NCI-H1694 (cell line): ENCODE measurements at places on chromosomes 3 and 15.

DNA sequence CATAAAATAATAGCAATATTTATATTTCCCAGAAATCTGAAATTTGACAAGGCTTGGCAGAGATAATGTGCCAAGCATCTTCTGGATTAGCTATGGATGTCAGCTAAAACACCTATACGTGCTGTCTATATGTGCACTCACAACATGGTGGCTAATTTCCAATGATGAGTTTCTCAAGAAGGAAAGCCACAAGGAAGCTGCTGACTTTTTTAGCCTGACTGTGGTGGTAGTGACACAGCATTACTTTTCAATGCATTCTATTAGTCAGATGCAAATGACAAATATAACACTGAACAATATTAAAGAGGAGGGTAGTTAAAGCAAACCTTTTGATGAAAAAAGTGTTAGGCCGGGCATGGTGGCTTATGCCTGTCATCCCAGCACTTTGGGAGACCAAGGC is 101.7 kb upstream of the CCDC54 start:
- DNase-seq, result no peak

DNA sequence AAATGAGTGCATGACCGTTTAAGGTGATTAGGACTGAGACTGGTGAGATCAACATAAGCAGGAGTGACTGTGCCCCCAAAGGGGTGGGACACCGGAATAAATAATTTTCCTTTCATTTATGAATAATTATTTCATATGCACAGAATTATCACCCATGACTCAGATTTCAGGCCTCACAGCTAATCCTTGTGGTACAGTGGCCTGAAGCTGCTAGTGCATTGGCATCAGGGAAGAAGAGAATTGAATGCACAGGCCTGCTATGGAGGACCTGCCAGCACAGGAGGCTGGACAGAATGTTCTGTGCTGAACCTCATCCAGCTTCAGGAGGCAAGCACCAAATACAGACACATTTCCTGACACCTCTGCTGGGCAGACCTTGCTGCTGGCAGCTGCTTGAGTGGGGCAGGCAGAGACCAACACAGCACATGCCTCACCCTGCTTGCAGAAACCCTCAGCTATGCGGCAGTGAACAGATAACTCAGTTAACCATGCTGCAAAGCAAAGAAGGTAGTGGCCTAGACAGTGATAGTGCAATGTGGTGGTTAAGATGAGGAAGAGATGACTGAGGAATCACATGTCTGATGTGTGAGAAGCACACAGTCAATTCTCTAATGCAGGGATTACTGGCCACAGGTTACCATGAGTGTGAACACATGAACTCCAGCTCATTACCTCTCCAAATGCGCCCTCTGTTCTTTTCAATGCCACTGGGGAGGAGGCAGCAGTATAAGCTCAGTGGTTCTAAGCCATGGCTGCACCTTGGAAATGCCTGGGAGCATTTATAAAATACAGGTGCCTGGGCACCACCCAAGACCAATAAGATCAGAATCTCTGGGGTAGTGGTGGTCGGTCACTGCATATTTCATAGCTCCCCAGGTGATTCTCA is 68.1 kb upstream of the SCN5A start:
- no peak for DNase-seq

- no peak for DNase-seq
Observed at GRCh38 chr3:112550859-112551258, 10.9 kb downstream of the ATG3 start.

GRCh38 chr3:131038326-131038725 is 11.6 kb downstream of the NEK11 start:
- DNase-seq, result no peak

DNA sequence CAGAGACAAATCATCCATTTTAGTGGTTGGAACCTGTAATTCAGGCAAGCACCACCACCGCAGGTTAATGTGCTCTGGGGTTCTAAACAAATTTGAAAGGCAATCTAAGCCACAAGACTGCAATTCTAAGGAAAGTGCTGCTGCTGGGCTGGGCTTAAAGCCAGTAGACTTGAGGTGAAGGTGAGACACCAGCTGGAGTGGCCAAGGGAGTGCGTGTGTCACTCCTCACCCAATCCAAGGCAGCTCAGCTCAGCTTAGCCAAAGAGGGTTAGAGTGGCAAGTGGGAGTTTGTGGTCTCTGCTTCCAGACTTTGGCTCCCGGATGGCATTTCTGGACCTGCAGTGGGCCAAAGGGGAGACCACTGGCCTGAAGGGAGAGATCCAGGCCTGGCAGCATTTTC is 1655.6 kb downstream of the SI start:
- no peak for DNase-seq
